ENCODE measurements at places on chromosomes 7 and 10. TPM values are rescaled to one million over a fixed set of nuclear protein-coding genes. Genes with fewer than 3 reads are reported as not detected.

DNA sequence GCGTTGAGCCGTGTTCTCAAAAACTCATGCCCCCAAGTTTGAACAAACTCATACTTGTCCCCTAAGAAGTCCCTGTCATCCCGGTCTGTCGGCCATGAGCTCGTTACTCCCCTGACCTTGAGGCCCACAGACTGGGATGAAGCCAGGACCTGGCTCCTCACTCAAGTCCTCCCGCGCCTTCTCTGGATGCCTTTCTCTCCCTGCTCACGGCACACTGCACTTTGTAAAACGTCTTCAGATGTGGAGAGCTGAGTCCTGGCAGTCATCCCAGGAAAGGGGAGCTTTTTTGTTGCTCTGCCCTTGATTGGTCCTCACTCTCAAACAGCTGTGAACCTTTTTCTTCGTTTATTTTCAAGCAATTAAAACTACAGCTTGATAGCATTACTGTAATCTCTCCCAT is 110.8 kb downstream of the JAZF1 start:
- peak; percentile 75 for DNase-seq

GRCh38 chr7:101453617-101454016 is 90.9 kb downstream of the COL26A1 start:
- no peak for DNase-seq

DNA sequence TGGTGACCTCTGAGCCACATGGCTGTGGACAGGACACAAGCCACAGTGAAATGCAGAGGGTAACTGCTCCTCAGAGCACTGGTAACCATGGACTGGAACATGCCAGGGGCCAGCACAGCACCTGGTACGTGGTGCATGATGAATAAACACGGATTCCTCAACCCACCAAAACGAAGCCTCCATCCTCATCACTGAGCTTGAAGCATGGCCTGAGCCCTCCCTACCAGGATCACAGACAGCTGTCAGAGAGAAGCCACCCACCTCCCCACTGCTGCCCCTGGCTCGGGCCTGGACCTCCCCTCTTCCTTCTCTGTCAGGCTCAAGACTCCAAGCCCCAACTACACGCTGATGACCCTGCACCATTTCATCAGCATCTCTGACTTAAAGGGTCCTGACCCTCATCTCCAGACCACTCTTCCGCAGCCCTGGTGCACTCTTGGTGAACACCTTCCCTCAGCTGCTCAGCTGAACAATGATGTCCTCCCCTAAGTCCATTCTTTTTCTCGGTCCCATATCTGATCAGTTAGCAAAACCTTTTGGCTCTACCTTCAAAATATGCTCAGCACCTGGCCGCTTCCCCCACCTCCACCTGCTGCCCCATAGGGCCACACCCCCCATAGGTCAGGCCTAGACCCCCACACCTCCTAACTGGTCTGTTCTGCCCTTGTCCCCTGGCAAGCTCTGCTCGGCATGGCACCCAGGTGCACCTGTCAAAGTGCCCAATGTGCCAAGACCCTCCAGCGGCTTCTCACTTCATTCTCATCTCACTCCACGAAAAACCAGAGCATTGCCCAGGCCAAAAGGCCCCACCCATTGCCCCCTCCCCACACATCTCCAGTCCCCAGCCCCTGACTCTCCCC is 141.1 kb downstream of the MAPK8 start:
- no peak for DNase-seq

DNA sequence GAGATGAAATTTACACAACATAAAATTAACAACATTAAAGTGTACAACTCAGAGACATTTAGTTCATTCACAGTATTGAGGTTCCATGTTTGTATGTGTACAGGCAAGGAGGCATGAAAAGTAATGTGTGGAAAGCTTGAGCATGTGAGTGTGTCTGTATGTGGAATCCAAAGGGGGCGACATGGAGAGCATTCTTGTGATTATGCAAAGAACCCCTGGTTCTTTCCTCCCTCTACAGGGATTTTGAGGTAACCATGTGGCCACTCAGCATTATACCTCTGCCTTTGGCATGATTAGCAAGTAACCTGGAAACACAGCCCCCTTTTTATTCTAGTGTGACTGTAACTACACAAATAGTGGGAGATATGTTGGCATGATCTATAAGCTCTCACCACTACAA is 21.0 kb downstream of the OR2F1 start:
- no peak for DNase-seq

DNA sequence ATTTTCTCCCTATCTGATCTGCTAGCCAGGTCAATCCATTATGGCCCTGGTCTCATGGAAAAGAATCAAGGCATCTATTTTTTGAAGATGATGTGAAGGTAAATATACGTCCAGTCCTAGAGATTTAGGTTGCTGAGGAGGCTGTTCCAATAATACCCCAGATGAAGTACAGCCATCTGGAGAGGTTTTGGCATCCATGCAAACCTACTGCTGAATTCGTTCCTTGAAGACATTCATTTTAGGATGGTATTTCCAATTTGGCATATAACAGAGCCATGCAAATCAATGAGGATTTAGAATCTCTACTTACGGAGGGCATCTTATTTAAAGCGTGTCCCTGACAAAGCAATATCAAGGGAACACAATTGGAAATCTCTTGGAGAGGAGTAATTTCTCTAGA is 465.5 kb downstream of the KCNMA1 start:
- no peak for DNase-seq

GRCh38 chr10:116765648-116766081 is 23.3 kb upstream of the HSPA12A start:
- peak; percentile 22 for DNase-seq

DNA sequence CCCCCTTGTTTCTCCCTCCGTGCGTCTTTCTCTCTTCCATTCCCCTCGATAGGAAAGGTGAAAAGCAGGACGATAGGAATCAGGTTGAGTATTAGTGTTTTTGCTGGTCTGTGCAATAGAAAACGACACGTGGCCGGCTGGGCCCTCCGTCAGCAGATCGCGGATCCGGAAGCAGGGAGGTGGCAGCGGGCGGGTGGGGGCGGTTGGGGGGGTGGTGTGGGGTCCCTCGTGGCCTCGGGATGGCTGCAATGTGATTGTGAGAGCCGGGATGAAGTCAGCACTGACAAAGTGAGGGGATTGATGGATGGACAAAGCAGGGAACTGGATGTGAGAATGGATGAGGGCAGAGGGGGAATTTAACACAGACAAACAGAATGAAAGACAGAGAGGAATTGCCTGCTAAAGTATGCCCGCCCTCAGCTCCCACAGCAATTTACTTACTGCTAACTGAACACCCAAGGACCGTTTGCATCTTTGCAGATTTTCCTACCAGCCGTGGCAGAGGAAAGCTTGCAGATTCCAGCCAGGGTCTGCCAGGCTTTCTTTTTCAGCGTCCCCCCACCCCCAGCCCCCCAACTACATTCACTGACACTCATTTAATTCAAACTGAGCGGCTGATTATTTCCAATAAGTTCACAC is 280.9 kb downstream of the LRMDA start:
- DNase-seq, result no peak

DNA sequence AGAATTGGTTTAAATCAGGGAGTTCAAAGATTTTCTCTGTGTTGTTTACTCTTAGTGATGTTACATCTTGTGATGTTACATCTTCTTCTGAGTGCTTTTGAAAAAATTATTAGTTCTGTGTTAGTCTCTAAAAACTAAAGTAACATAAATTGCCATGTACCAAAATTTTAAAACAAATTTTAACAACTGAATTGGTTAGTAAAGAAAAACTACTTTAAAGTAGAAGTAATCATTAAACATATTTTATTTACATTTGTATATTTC is 5.2 kb upstream of the IGF2BP3 start:
- DNase-seq, result no peak

GRCh38 chr7:101589052-101589451 is 40.0 kb downstream of the MYL10 start:
- no peak for DNase-seq

GRCh38 chr10:78634389-78634815 is 434.4 kb upstream of the ZMIZ1 start:
- peak; percentile 39 for DNase-seq

DNA sequence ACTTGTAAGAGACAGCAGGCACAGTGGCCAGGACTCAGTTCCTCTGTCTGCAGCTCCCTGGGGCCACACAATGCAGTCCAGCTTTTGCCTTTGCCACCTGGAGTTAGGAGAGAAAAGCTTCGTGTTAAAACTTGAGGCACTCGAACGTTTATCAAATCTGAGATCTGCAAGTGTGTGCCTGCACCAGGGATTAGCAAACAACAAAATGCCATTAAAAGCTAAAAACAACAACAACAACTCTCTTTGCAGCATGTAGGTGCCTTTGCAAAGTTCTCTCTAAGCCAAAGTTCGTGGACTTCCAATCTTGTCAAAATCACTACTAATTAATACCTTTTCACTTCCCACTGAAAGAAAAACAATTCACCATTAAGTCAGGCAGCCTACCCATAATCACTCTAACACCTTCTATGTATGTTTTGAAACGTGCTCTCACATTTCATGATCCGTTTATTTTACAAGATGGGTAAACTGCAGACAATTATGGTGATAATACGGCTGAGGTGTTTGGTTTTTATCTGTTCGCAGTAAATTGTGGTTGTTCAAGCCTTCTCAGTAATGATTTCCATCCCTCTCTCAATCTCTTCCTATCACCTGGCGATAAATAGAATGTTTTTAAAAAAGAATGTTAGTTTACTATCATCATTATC is 36.2 kb upstream of the SDK1 start:
- DNase-seq, result no peak

GRCh38 chr7:87512906-87513305 is 37.4 kb upstream of the ABCB4 start:
- no peak for DNase-seq

- DNase-seq, result no peak
Observed at GRCh38 chr10:129660569-129660968, 193.5 kb downstream of the MGMT start.

DNA sequence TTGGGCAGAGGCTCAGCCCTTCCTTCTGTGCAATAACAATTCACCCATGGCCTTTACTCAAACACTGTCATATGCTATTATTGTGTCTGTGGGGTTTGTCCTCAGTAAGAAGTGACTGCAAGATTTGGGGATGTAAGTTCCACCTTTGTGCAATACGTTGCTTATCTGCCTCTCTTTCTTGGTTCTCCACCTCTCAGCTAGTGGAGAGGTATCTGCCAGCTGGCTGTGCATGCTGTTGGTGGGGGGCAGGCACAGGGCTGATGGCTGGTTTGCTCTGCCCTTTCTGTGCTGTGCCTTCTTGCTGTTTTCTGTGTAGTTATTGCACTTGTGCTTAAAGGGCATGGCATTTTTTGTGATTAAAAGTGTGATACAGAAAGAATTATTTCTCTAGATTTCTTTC is 36.2 kb downstream of the CNNM1 start:
- no peak for DNase-seq

- peak; percentile 64 for DNase-seq
Observed at GRCh38 chr7:139687980-139688632, 89.7 kb downstream of the HIPK2 start.

- no peak for DNase-seq
Observed at GRCh38 chr7:24392774-24393173, 108.8 kb downstream of the NPY start.

DNA sequence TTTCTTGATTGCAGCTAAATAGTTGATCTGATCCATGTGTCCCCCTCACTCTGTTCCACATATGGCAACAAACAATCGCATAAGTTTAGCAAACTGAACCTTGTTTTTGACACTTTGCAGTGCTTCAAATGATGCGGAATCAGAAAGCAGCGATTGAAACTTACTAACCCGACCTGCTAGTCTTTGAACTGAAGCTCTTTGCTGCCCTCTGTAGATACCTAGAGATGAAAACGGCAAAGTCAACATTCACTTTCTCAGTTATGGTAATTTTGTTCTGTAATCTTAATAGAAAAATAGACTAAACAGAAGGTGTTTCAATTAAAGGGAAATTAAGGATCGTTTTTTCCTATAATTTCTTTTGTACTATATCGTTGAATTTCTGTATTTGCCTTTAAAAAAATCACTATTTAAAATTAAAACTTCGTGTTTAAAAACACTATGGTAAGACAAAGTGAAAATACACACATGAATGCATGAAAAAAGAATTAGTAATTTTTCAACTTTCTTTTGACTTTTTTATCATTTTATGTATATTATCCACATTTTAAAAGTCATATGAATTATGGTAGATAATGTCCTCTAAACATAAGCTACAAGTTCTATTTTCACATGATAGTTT is 276.5 kb downstream of the MAGI2 start:
- DNase-seq, result peak; percentile 45

DNA sequence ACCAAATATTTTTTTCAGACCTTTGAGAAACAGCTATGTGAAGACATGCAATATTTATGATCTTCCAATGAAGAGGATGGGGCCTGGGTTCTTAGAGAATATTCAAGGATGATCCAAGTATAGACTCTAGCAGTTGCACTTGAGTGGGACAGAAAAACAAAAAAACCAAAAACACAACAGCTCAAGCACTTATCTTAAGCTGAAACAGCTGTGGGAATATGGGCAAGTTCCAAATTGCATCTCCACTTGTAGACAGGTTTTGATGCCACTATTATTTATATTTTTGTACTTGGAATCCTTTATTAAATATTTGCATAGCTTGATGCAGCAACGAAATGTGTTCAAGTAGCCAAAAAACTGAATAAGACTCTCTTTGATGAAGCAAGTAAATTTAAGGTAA is 2.2 kb upstream of the PDK4 start:
- no peak for DNase-seq

GRCh38 chr10:124087672-124088634 is 5.4 kb downstream of the CHST15 start:
- DNase-seq, result no peak

DNA sequence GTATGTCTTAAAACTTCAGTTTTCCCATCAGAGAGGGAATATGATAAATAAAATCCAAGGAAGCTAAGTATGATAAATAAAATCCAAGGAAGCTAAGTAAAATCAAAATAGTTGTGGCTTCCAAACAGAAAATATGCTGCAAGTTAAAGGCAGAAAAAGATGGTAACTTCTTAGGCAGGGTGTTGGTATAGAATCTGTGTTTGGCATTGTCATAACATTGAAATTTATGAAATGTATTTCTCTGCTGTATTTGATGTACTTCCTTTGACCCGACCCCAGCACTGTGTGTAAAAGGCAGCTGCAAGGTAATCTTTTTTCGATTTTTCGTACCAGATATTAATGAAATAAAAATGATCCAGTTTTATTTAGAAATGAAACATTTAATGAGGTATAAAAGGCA is 537.2 kb downstream of the TFEC start:
- no peak for DNase-seq

DNA sequence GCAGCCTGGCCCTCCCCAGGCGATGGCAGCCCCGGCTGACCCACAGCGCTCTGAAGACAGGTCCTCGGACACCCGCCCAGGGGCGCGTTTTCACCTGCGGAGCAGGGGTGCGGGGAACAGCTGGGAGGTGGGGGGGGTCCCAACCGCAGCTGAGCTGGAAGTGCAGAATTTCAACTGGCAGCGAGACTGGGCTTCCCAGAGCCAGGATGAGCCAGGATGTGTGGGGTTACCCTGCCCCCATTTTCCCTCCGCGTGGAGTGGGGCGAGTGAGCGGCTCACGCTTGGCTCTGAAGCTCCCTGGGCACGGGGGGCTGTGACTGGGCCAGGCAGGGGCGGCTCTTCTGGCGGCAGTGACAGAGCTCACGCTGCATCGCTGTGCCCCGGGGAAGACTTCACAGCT is 70.2 kb downstream of the DNAJB6 start:
- DNase-seq, result no peak

PARG gene
- total RNA-seq, result 37.8 TPM

HOXA10 gene
- 0.17 TPM for total RNA-seq

WASHC2C gene
- 64.1 TPM for total RNA-seq

FLNC gene
- total RNA-seq, result 191 TPM

RNF148 gene
- total RNA-seq, result 0.83 TPM
